Activated CD8-positive, alpha-beta T cell treated with anti-CD3 and anti-CD28 coated beads, Interleukin-2, amount 10 ng/mL, durations not matched to agents 7 days and 5 days (primary cell): ENCODE measurements at places on chromosomes 12 and 14. TPM values are rescaled to one million over a fixed set of nuclear protein-coding genes. Genes with fewer than 3 reads are reported as not detected.

DNA sequence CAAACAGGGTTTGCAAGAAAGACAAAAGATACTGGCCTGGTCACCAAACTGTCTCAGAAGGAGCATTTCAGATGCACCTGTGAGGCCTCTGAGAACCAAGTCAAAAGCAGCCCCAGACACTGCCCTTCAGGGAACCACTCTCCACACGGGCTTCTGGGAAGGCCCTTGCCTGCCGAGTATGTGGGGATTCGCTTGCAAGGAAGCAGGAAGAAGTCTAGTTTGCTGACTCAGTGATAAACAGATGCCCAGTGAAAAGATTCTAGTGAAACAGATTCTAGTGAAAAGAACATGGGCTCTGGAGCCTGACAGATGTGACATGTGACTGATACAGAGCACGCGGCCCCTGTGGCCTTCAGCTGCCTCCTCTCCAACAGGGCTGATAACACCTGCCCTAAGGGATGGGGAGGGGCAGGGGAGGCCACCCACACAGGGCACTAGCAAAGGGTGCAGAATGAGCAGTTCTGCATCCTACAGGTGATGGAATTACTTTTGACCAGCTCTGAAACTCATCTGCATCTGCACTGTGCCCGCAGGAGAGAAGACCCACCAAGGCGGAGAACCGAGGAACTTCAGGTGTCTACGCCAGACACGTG is 19.1 kb downstream of the AMN start:
- no peaks in the 10 kb centered on the region for H3K27me3 ChIP-seq
- peaks cover 3% of the 10 kb centered on the region for H3K4me1 ChIP-seq

DNA sequence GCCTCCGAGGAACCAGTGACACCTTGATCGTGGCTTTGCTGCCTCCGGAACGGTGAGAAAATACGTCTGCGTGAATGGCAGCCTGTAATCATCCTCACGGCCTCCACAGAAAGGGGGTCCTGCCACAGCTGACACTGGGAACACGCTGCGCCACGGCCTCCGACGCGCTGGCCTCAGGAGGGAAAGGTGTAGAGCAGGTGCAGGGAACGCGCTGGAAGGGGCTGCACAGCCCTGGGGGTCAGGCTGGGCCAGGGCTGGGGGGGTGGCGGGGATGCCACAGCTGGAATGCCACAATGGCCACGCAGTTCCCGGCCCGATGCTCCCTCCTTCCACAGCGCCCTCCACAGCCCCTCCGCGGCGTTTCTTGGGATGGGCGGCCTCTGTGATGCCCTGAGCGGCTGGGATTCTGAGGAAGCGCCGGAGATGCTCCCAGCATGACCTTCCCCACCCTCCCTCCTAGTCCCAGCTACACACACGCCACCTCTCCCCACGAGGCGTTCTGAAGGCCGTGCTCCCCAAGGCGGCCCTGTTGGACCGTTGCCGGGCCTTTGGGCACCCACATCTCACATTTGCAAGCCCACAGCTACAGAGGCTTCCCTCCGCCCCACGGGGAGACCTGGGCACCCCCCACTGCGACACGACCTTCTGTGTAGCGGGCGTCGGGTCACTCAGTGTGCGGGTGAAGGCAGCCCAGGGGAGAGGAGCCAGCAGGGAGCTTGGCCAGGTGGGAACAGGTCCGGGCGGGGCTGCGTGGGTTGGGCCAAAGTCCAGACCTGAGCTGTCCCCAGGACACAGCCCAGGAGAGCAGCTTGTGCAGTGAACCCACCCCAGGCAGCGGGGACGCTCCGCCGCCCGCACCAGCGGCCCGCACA is 31.8 kb upstream of the GALNT9 start:
- peaks cover 2% of the 10 kb centered on the region for H3K36me3 ChIP-seq
- DNase-seq = no peak
- H3K27me3 ChIP-seq = no peaks in the 10 kb centered on the region
- no peaks in the 10 kb centered on the region for H3K4me1 ChIP-seq
- no peak overlapping the region for H3K4me3 ChIP-seq

DNA sequence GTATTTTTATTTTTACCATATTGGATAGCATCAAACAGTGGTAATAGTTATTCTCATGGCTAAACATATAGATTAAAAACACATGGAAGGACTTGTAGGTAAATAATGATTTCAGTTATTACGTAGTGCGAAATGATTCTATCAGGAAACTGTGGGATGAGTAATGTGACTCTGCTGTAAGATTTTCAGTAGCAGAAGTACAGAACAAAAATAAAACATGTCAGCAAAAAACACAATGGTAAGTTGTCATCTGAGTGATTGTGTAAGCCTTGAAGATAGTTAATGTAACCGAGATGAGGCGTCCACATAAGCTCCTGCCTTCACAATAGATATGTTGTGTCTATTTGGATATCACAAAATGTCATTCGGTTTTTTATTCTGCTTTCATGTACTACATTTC is 99.8 kb downstream of the BORCS5 start:
- DNase-seq = no peak
- H3K36me3 ChIP-seq = peaks cover 7% of the 10 kb centered on the region
- peak overlapping the region; percentile 58 for H3K27ac ChIP-seq
- H3K27me3 ChIP-seq = no peaks in the 10 kb centered on the region

DNA sequence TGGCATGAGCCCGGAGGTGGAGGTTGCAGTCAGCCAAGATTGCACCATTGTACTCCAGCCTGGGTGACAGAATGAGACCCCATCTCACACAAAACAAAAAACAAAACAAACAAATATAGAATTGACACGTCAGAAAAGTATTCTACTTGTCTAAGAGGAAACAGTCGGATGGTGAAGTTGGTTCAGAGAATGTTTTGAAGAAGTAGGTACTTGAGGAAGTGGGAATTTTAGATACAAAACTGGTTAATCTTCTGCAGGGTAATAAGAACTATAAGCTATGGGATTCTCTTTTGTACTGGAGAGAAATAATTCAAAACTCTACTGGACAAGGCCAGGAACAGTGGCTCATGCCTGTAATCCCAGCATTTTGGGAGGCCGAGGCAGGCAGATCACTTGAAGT is 14.6 kb upstream of the TCTN1 start:
- no peaks in the 10 kb centered on the region for H3K36me3 ChIP-seq
- H3K27me3 ChIP-seq = no peaks in the 10 kb centered on the region
- H3K4me3 ChIP-seq = no peak overlapping the region
- no peak for DNase-seq
- no peak overlapping the region for H3K27ac ChIP-seq
- H3K4me1 ChIP-seq = peaks cover 12% of the 10 kb centered on the region

NELL2 gene
- total RNA-seq = 47.4 TPM

TAS2R8 gene
- total RNA-seq = not detected
